ENCODE measurements at places on chromosomes 3 and 15.

- DNase-seq, result no peak
Measured at GRCh38 chr15:67327312-67327711, 72.7 kb downstream of the IQCH start.

GRCh38 chr3:127162947-127163645 is 29.8 kb upstream of the PRR23E start:
- DNase-seq, result no peak

- peak; percentile 83 for DNase-seq
Measured at GRCh38 chr15:89052474-89052873, 35.8 kb upstream of the ABHD2 start.

- DNase-seq, result no peak
Measured at GRCh38 chr3:44236485-44236908, 5.2 kb upstream of the TOPAZ1 start.

DNA sequence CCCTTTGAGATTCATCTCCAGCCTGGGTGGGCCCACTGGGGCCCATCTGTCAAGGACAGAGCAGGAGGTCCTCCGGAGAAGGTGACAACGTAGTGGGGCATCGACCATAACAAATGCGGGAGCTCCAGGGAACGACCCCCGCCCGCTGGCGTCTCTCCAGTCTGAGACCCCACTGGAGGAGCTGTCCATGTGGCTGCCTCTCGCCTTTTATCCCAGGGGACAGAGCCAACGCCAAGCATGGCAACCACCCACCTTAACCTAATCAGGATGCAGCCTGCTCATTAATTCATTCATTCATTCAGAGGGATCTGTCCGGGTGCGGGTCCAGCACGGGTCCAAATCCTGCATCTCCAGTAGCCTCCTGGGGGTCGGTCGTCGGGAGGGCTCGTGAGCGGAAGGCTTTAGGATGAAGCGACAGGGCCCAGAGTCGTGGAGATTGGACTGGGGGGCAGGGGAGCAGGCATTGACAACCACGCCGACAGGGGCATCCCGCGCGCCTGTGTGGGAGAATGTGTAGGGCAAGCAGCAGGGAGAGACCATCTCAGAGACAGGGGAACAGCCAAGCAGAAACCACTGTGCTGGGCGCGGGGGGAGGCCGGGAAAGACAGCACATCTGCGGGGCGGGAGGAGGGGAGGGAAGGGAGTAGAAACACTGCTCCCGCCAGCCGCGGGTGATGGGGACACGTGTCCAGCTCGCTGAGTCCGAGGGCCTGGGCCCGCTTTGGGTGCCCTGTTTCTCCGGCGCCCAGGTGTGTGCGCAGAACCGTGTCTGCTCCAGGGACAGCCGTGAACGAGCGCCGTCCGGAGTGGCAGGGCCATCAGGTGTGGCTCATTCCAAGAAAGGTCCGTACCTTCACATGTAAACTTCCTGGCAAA is 1.9 kb downstream of the PIGZ start:
- DNase-seq, result no peak

DNA sequence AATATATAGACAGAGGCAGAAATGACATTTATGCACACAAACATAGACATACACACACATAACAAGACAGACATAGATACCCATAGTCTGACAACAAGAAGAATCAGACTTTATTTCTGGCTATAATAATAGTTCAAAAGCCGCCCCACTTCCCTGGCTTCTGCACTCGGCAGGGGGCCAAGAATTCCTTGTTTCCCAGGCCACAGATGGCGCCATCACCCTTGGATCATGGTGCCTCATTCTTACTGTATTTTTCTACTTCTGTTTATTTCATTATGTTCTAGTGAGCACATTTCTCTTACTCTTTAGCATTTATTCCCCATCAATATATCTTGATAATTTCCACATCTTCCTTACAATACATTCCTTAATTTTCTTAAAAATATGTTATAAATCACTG is 387.5 kb downstream of the NLGN1 start:
- no peak for DNase-seq
